Chondrocyte (in vitro differentiated cells): ENCODE measurements at places on chromosomes 4 and X.

DNA sequence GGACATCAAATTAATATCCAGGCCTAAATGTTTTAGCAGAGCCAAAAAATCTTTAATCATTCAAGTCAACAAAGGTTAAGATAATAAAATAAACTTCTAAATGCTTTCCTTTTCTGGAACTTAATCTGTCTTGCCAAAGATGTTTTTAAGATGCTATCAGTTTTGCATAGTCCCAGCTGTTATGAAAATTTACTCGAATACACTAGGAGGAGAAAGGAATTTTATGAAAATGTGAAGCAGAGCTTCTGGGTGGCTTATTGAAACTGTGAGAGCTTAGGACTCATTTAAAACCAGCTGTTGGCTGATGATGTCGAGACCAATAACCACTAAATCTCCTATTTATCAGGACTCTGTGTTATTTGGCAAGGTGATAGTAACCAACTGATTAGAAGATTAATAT lies 202.2 kb upstream of the ETNPPL start:
- DNase-seq = no peak

DNA sequence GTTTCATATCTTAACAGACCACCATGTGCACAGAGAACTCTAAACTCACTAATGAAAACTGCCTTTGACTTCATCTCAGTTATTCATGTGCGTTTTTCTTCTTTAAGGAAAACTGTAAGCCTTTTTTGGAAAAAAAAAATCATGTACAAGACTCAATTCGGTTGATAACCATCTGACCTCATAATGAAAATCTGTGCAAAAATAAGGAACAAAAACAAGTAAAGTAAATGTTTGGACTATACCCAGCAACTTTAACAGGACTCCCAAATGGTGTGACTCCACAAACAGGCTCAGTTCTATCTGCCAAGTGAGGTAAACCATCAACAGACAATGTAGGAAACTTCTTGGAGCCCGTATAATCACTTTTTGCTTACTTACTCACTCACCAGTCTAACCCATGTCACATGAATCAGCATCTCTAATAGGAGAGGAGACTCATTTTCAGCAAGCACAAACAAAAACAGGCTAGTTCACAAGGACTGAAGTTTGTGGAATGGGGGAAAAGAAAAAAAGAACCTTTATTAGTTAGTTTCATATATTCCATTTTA lies 9.3 kb downstream of the APOO start:
- DNase-seq = no peak

- DNase-seq = no peak
These were observed 37.1 kb downstream of the ENOPH1 start for GRCh38 chr4:82467471-82467870.

DNA sequence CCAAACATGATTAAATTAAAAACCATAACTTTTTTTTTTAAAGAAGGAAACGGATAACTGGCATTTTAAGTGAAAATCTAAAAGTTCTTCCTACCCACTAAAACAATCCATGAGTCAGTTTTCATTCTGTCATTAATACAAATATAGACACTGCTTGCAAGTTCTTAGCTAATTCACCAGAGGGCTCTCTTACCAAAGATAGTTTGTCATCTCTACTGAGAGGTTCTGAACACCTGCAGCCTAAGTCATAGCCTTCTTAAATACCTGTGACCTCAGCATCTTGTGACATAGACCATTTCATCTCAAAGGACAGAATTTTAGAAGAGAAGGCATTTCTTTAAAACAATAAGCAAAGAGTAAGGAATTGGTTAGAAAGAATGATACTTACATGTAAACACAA lies 65.3 kb upstream of the FAM120C start:
- DNase-seq = no peak

DNA sequence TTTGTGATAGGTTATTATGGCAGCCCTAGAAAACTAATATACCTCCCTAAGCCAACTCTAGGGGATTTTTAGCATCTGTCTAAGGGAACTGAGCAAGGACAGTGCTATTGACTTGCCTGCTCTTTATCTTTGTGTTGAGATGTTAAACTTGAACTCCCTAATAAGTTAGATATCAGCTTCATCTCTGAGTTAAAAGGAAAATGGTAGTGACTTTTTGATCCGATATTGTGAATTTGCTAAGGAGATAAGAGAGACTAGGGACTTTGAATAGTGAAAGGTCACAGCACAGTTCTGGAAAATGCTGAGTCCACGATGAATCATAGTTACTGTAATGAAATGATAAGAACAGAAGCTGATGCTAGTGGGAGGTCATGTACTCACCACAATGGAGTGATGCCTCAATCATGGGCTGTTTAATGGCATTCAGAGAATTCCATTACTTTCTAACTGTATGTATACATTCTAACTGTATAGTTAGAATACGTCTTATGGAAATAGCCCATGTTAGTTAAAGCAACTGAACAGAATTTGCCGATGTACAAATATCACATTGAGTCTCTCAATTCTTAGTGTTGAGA lies 147.2 kb downstream of the GLRA3 start:
- DNase-seq = no peak

DNA sequence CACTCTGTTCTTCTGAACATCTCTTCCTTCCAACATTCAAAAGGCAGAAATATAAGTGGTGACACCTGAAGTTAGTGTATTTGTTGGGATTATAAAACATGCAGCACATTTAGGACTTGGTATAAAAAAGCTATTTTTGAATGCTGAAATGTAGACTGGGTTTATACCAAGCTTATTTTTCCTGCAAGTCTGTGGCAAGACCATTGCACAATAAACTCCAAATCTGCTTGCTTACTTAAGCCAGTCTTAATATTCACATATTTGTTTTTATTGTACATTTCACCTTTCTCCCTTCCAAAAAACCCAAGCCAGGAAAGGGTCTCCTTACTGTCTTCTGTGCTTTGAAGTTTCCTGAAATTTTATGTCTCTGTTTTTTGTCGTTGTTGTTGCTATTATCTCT lies 63.7 kb downstream of the FHIP1A start:
- no peak for DNase-seq

- no peak for DNase-seq
These were observed 155.8 kb downstream of the SH2D1A start for GRCh38 chrX:124502166-124502565.
